ENCODE measurements at places on chromosomes 2 and 18.

GRCh38 chr18:74856928-74857327 is 259.3 kb downstream of the ZNF407 start:
- no peak for DNase-seq

DNA sequence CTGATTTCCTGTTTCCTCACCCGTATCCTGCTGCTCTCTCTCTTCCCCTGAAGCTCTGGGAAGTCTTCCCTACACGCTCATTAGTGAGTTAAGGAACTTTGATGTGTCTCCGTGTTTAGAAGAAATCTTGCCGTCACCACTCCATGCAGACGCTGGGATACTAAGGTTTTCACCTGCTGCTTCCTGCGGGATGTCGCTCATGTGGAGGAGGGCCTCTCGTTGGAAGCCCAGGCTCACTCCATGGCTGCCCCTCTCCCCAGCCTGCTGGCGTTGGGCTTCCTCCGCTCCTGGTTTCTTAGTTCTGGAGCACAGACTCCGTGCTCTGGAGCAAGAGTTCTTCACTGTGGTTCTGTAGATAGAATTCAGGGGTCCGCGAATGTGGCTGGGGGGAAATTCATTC is 326.3 kb downstream of the GBX2 start:
- DNase-seq: no peak

GRCh38 chr2:200013906-200014305 is 58.5 kb downstream of the MAIP1 start:
- no peak for DNase-seq

DNA sequence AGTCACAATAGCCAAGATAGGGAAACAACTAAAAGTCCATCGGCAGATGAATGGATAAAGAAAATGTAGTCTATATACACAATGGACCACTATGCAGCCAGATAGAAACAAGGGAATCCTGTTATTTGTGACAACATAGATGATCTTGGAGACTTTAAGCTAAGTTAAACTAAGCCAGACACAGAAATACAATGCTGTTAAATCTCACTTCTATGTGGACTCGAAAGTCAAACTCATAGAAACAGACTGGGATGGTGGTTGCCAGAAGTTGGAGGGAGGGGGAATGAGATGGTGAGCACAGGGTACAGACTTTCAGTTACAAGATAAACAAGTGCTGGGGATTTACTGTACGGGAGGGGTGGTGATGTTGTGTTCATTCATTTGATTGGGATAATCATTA is 5.4 kb upstream of the CNDP1 start:
- DNase-seq: no peak

DNA sequence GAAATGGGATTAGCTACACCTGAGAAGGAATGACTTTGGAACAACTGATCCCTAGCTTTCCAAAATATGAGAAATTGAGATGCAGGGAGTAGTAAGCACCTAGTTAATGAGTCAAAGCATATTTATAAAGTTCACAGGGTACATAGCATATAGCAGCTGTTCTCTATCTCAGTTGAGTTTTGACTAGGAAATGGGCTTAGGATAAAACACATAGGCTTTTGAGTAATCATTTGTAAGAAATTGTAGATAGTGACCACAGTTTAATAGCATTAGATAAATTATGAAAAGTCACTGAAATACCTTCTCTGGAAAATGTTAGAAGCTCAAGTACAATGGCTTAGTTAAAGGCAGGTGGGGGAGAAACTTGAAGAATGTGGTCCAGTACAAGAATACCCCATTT is 444.7 kb upstream of the TNP1 start:
- no peak for DNase-seq

GRCh38 chr2:235940330-235940729 is 227.9 kb downstream of the GBX2 start:
- no peak for DNase-seq

DNA sequence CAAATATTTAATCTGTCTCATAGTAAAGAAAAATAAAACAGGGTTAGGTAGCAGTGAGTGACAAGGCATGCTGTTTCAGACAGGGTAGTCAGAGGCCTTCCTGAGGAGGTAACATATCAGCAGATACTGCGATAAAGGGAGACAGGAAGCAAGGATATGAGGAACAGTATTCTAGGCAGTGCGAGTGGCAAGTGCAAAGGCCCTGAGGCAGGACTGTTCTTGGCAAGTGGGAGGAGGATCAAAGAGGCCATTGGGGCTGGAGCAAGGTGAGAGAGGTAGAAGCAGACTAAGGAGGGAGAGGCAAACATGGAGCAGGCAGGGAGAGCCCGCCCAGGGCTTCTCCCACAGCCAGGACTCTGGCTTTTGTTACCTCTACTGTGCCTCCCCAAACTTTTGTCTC is 33.6 kb downstream of the GAD1 start:
- no peak for DNase-seq

DNA sequence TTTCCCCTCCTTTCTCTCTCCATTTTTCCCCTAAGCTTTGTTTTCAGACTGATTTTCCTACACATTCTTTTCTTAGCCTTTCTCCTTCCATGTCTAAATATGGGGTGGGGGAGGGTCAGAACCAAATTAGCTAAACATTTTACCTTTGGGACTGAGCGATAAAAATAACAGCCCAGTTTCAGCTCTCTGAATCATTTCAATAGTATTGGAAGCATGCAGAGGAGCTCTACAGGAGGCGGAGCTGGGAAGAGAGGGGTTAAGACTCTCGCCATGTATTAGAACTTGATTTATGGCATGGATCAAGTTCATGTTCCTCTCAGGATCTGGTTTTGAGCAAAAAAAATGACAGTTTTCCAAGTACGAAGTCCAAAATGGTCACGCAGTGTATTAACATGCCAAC is 109.1 kb downstream of the CPO start:
- no peak for DNase-seq

GRCh38 chr2:37819186-37819585 is 105.9 kb upstream of the RMDN2 start:
- DNase-seq: no peak

Data from stimulated activated CD4-positive, alpha-beta T cell treated with anti-CD3 and anti-CD28 coated beads, Interleukin-12 subunit alpha, Interleukin-12 subunit beta, amount 100 ng/mL, for 4 hours (primary cell).